ENCODE measurements at places on chromosomes 2 and 18.

DNA sequence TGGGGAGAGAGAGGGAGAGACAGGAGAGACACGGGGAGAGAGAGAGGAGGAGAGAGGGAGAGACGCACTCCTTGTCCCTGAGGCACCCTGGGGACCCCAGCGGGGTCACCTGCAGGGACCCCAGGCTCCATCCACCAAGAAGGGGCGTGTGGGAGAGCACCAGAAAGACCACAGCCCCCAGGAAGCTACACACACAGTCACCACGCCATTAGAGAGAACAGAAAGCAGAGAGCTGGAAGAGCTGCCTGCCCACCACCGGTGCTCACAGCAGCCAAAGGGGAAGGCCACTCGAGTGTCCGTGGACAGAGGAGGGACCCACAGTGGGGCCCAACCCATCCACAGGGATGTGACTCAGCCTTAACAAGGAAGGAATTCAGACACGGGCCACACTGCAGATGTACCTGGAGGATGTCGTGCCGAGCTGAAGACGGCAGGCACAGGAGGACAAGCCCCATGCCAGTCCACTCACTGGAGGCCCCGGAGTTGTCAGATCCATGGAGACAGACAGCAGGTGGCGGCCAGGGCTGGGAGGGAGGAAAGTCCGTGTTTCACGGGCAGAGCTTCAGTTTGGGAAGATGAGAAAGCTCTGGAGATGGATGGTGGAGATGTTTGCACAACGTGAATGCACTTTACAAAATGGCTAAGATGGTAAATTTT lies 11.5 kb upstream of the NFATC1 start:
- no peak for DNase-seq

- no peak for DNase-seq
Measured at GRCh38 chr2:234670052-234670451, 173.2 kb upstream of the ARL4C start.

DNA sequence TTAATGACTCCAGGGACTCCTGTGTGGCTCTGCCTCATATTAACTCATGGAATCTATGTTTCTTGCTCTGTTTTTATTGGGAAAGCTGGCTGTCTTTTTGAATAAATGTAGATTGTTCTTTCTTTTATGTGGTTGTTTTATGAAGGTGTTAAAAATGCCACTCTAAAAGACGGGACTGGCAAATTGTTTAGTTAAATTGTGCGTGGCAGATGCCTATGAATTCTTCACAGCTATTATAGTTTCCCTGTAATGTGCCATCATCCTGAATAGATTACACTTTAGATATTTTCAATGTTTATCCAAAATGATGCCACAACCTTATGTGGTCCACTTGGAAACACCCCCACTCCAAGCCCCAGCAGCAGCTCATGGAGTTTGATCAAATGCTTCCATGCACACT lies 149.7 kb downstream of the ST6GAL2 start:
- DNase-seq, result no peak

GRCh38 chr2:138658187-138658894 lies 121.8 kb downstream of the NXPH2 start:
- DNase-seq, result no peak

GRCh38 chr18:13019301-13019700 lies 28.1 kb downstream of the CEP192 start:
- no peak for DNase-seq

- DNase-seq, result peak; percentile 83
Measured at GRCh38 chr2:26911911-26912861, 58.3 kb upstream of the MAPRE3 start.

DNA sequence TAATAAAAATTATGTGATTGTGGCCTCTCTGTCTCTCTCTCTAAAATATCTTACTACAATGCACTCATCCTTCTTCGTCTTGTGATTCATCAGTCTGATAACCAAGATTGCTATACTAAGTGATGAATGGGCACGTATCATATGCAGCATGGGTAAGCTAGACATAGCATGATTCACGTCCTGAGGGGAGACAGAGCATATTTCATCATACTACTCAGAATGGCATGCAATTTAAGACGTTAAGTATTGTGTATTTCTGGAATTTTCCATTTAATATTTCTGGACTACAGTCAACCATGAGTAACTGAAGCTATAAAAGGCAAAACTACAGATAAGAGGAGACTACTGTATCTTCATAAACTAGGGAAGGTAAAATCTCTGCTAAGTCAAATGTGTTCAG lies 97.0 kb upstream of the CD226 start:
- DNase-seq, result no peak

- no peak for DNase-seq
Measured at GRCh38 chr2:145091967-145092366, 572.0 kb upstream of the ZEB2 start.

GRCh38 chr18:63287691-63288220 lies 31.8 kb downstream of the BCL2 start:
- no peak for DNase-seq

DNA sequence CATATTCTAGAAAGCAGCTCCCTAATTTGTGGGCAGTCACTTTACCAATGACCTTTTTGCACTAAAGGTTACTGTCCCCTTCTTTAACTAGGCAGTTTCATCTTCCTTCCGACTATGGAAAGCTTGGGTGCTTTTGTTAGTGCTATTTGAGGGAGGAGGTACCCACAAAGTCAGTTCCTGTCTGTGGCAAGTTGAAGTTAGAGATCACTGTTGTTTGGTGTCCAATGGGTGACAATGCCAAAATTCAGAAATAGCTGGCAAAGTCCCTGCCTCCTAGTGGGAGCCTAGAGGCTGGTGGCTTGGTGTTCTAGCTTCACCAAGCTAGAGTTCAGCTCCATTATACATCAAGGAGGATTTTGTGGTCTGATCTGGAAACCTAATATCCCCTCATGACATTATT lies 87.1 kb upstream of the PNPT1 start:
- DNase-seq, result no peak

- no peak for DNase-seq
Measured at GRCh38 chr18:2881088-2881839, 34.5 kb downstream of the EMILIN2 start.

DNA sequence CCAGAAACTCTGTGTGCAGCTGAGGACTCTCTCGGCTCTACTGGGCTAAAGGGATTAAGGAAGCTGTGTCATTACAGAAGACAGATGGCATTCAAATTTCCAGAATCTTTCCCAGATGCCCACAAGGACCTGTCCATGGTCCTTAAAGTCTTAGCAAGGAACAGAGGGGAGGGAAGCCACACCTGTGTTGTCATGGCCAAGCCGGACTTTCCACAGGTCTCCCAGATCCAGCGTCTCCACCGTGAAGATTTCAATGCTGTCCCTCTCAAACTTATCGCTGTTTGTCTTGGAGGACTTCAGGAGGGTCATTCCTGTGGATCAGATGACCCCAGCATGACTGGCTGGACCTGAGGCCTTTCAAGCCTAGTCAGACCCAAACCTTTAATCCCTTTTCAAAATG lies 114.5 kb downstream of the LOXHD1 start:
- DNase-seq, result no peak

DNA sequence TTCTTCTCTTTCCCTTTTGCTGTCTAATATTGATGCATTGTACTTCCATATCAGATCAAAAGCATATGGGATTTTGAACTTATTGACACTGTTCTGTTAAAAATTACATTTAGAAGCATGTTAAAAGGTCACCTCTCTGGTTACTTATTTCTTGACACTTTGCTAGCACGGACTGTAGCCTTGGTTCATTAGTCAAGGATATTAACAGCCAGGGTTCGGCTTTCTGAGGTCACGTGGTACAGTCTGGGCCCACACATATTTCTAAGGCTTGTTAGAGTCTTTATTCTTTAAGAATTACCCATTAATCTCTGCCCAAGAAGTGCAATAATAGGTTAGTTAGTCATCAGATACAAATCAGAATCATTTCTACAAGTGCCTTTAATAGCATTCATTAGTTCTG lies 1035.8 kb upstream of the FANCL start:
- no peak for DNase-seq

DNA sequence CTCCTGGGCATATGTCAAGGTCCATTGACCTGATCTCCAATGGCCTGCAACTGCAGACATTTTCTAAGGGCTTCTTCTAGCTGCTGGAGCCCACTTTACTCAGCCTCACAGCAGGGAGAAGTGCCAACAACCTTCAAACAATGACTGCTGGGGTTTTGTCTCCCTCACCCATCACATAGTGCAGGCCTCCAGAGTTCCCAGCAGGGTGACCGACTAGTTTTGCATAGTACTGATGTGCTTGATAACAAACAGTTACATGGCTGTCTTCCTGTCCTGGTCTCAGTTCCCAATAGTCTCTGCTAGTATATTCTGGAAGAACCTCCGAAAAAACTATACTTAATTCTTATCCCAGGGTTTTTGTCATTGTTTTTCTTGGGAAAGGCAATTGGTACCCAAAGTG lies 10.4 kb upstream of the NETO1 start:
- DNase-seq, result no peak

- no peak for DNase-seq
Measured at GRCh38 chr18:62554061-62554815, 31.4 kb downstream of the ZCCHC2 start.

- DNase-seq, result peak; percentile 38
Measured at GRCh38 chr2:226979004-226979403, 143.2 kb downstream of the RHBDD1 start.

DNA sequence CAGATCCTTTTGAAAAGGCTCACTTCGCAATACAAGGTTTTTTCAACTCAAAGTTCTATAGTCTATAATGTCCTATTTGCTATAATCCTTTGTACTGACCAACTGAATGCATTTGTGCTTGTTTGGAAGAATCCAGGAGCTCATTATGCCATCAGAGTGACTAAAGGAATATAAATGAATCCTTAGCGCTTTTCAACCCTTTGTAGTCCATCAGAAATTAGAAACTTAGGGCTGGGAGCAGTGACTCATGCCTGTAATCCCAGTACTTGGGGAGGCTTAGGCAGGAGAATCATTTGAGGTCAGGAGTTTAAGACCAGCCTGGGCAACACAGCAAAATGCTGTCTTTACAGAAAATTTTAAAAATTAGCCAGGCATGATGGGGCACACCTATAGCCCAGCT lies 330.2 kb upstream of the CHAC2 start:
- no peak for DNase-seq

DNA sequence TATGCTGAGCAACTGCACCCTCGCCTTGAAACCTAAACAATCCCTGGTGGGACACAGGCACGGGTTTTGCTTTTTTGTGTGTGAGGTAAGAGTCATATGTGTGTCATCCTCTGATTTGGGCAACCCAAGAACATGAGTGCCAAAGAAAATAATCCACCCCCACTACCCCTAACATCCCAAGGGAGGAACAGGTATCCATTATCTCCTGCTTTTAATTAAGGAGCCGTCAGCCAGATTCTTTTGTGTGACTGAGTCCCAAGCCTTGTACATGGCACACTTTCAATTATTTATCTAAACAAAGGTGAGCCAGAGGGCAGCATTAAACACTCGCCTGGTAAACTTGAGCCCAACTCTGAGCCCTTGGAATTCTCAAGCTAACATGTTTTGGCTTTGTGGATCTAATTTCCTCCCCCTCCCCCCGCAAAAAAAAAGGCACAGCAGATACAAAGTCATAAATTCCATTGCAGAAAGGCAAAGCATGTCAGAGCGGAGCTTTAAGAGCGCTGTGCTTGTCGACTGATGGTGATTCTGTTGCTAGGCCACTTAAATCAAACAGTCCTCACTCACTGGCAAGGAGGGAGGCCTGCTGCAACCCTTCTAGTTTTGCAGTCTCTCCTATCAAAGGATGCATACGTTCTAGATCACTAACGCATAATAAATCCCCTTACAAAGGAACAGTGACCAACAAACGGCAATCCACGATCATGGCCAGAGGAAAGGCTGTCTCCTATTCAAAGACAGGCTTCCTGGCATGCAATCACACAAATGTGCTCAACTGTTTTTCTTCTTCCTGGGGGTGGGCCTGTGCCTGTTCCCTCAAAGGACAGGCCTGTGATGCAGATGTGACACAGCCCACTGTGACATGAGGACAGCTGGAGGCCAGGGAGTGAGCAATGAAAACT lies 143.5 kb upstream of the LMAN1 start:
- no peak for DNase-seq

DNA sequence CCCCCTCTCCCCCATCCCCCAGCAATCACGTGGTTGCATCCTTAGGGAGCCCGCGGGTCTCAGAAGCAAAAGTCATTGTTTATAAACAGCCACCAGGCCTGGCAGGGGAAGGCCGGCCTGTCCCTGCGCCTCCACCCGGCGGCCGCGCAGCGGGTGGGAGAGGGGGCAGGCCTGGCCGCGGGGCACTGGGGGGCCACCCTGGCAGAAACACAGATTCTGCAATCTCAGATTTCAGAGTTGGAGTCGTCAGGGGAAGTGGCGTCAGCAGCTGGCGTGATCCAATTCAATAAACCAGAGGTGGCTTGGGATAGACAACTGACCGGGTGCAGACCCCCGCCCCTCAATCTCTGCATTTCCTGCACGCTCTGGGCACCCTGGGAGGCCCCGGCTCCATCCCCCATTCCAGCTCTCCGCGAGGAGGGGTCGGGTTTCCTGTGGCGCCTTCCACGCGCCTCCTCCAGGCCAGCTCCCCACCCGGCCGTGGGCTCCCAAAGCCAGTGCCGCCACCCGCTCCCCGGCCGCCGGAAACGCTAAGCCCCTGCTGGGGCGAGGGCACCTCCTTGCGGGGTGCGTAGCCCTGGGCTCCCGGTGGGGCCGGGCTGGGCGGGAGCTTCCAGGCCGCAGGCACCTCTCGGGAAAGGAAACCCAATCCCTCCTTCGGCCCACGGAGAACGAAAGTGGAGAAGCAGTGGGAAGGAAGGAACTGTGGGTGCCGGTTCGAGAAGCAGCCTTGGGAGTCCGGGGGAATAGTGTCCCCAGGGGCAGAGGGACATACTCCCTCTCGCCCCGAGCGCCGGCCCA lies 1.1 kb downstream of the BIN1 start:
- DNase-seq, result peak; percentile 32

- DNase-seq, result no peak
Measured at GRCh38 chr2:8684540-8684877, 2.7 kb downstream of the ID2 start.

GRCh38 chr2:112474844-112475486 lies 7.0 kb upstream of the TTL start:
- no peak for DNase-seq

DNA sequence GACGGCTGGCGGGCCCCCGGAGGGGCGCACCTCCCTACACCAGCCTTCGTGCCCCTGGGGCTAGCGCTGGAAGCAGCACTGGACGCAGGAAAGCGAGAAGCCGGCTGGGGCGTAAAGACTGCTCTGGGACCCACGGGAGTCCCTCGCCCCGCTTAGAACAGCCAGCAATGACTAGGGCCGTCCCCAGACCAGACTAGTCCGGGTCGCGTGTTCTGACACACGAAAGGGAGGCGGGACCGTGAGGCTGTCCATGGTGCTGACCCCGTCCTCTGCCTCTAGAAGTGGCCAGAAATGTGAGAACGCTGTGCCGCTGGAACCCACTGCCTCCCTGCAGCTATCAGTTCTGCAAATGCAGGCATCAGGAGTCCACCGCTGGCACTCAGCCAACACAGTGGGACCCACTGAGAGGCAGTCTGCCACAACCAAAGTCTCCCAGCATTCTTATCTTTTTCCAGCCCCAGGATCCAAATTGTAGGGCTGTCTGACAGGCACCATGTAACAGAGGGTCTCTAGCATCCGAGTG lies at the start of gene UCN:
TSS of gene UCN (minus strand) at position 87 of the 523 bp plus-strand sequence. CDS start 550 bp downstream, outside the sequence.
- DNase-seq, result no peak
